Tibial artery (tissue), 4 donors: ENCODE measurements at places on chromosomes 3 and 15.

DNA sequence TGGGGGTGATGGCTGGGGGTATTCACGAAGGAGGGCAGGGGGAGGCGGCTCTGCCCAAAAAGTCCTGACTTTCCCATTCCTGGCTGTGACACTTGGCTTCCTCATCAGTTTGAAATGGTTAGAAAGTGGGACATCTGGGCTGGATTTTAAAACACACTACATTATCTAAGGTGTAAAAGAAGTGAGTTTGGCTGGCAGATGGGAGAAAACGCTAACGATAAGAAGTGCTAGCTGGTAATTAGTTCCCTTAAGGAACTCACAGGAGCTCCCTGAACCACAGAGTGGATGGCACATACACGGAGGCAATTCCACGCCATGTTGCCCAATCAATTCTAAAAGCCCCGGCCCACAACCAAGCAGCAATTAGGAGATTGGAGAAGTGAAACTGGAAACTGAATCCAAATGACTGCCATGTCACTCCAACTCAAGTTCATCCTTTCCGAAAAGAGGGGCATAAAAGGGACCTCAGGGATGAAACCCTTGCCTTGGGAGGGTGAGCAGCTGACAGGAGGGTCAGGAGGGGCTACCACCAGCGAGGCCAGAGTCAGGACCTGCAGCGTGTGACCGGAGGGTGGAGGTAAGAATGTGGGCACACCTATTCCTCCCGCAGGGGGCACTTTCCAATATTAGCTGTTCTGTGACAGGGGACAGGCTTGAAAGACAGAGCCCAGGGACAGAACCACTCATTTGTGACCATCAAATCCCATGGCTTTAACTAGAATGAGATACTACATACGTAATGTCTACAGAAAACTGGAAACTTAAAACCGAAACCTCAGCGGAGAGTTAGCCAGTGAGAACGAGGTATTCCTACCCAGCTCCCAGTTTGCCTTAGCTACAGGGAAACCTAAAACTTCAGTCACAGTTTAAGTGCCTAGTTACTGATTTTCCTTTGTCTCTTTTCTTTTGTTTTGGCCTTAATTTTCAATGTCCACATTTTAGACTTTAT is 95.3 kb upstream of the OXTR start:
- no peak for DNase-seq

- DNase-seq = no peak
These were observed 50.2 kb upstream of the THBS1 start for GRCh38 chr15:39530480-39531342.

DNA sequence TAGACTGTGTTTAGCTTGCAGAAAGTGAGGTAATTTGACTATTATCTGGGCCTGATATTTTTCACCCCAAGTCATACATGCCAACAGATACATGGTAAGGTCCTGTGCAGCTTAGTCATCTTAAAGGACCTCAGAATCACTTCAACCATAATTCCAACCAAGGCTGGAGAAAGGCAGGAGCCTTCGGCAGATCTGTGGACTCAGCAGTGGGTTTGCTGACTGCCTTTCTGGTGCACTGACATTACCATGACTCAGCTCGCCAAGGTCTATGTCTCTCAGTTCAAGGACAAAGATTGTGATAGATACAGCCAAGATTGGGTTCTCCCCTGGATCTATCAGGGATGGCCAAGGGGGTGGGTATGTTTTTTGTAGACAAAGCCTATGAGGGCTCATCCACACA is 32.7 kb downstream of the LYZL4 start:
- no peak for DNase-seq

GRCh38 chr3:122235147-122235546 is 51.7 kb downstream of the CASR start:
- no peak for DNase-seq

- DNase-seq = no peak
These were observed 56.4 kb upstream of the POU1F1 start for GRCh38 chr3:87332789-87333188.

- DNase-seq = no peak
These were observed 76.4 kb upstream of the ROBO1 start for GRCh38 chr3:79844176-79844575.

GRCh38 chr3:13465236-13465873 is 14.8 kb upstream of the HDAC11 start:
- no peak for DNase-seq

DNA sequence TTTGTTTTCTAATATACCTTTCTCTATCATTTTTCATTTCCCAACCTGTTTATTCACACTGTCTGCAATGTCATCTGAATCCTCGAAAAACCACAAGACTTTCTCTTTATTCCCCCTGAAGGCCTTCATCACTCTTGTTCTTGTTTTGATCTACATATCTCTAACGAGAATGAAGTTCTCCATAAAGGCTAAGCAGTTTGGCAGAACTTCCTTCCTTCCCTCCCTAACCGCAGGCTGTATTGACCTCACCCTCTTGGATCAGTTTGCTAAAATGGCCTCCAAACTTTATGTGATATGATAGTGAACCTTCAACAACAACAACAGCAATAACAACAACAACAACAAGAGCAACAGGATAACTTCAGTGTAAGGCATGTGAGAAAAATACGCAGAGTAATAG is 392.8 kb downstream of the TIGIT start:
- DNase-seq = no peak

- DNase-seq = no peak
These were observed 164.3 kb upstream of the LPP start for GRCh38 chr3:187989575-187990153.

DNA sequence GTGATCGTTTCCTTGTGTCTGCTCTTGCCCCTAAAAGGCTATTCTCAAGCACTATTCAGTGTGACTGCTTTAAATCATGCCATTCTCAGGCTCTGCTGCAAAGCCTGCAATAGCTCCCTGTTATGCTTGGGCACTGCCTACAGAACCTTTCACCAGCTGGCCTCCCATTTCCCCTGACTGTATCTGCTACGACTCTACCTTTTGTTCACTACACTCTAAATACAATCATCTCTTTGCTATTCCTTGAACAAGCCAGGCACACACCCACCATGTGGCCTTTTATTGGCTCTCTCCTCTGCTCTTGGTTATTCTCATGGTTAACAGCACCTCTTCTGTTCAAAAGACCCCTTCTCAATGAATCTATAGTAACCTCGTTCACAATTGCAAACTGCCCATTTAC is 29.6 kb upstream of the FNDC3B start:
- DNase-seq = no peak

- no peak for DNase-seq
These were observed 16.4 kb downstream of the FBXO22 start for GRCh38 chr15:75920079-75920478.

GRCh38 chr3:127445581-127446343 is 144.8 kb downstream of the TPRA1 start:
- peak; percentile 34 for DNase-seq

- DNase-seq = peak; percentile 33
These were observed 5.1 kb upstream of the SRP14 start for GRCh38 chr15:40043927-40044716.

DNA sequence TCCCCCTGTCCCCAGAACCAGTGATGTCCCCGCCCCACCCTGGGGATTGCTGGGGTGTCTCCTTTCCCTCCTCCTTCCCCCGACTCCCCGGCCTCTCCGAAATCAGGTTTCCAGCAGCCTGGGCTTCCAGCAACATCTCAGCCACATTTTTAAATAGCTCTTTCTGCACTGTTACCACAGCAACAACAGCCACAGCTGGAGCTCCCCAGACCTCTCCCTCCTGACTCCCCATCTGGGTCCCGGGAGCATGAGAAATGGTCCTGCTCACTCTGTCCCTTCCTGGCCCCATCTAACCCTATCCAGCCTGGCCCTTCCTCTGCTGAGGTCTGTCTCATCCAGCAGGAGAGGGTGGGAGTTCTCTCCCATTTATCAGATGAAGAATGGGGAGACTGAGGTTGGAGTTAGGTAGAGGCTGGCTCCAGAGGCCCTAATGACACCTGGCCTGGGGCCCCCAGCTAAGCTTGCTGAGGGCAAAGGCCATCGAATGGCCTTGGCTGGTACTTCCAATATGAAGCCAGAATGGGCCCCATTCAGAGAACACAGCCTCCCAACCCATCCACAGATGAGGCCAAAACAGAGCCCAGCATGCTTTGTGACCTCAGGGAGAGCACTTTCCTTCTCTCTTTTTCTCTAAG is 1.5 kb downstream of the CAMK1 start:
- no peak for DNase-seq

GRCh38 chr15:28975766-28976179 is 90.0 kb downstream of the APBA2 start:
- no peak for DNase-seq

GRCh38 chr3:16338999-16339398 is 74.0 kb downstream of the OXNAD1 start:
- DNase-seq = no peak

- no peak for DNase-seq
These were observed 778 bp downstream of the MTMR10 start for GRCh38 chr15:30990446-30991254.

DNA sequence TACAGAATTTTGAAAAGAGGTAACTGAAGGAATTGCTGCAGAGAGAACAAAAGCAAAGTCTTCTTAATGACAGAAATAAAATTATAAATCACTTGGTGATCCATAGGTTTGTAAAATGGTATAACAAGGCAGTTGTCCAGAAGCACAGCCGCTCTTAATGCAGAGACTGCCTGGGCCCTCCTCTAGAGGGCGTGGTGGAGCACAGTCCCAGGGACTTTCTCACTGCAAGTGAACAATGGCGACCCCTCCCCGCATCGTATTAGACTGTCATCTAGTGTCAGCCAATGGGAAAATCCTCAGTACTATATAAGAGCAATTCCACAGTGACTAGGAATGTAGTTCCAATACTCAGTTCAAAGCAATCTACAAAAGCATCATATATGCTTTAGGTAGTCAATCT is 26.4 kb upstream of the ZBED2 start:
- no peak for DNase-seq

- DNase-seq = no peak
These were observed 35.8 kb downstream of the ABHD5 start for GRCh38 chr3:43726521-43726920.

- no peak for DNase-seq
These were observed 37.6 kb downstream of the MTMR10 start for GRCh38 chr15:30953731-30954378.

GRCh38 chr3:110015231-110015963 is 678.1 kb upstream of the DPPA4 start:
- DNase-seq = no peak
